ENCODE measurements at places on chromosomes 3 and 15. TPM values are rescaled to one million over a fixed set of nuclear protein-coding genes. Genes with fewer than 3 reads are reported as not detected.

DNA sequence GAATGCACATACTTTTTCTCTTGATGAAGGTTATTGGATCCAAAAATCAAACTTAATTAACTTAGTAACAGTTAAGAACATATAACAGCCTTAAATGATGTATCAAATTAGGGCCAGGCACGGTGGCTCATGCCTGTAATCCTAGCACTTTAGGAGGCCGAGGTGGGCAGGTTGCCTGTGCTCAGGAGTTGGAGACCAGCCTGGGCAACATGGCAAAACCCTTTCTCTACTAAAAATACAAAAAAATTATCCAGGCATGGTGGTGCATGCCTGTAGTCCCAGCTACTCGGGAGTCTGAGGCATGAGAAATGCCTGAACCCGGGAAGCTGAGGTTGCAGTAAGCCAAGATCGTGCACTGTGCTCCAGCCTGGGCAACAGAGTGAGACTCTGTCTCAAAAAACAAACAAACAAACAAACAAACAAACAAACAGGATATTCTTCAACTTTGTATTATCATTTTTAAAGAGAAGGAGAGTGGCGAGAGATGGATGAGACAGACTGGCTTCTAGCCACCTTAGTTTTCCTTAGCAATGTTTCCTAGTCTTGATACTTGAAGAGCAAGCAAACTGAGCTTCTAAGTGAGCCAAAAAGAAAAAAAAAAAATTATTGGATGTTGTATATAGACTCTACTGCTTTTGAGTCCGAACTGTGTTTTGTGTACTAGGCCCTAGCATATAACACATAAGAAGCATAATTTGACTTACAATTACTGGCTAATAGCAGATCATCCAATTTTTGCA is 13.8 kb downstream of the SPRED1 start:
- no peak for DNase-seq

DNA sequence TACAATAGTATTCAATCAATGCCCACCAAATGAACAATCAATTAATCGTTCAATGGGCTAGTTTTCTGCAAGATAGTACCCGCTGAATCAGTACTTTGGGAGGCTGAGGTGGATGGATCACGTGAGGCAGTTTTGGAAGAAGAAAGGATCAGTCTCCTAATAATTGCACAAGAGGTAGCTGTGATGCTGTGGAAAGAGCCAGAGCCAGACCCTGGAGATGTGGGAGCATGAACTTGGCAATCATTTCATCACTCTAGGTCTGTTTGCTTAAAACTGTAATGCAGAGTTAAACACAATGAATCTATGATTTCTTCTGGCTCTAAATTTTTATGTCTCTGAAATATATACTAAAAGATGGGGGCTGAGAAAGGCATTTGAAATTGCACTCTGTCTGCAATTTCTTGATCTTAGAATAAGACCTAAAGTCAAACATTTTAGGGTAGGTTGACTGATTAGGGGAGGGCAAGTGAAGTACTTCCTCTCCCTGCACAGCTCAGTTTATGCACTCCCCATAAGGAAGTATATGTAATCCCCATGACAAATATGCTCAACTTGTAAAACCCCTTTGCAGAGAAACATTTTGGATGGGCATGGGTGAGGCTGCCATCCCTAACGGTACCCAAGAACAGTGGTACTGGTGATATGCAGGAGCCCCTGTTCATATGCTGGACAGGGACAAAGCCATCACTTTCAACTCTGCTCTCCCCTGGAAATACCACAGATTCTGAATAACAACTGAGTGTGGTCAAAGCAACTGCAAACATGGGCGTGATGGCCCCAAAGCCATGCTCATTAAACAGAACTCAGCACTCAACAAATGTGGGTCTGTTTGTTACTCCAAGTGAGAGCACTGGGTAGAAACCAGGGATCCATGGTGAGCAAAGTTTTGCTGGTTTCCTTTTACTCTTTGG is 28.6 kb upstream of the SPATA12 start:
- no peak for DNase-seq

- DNase-seq, result no peak
Observed at GRCh38 chr15:39914977-39915376, 5.1 kb downstream of the GPR176 start.

- DNase-seq, result no peak
Observed at GRCh38 chr15:96312641-96313335, 17.7 kb upstream of the NR2F2 start.

DNA sequence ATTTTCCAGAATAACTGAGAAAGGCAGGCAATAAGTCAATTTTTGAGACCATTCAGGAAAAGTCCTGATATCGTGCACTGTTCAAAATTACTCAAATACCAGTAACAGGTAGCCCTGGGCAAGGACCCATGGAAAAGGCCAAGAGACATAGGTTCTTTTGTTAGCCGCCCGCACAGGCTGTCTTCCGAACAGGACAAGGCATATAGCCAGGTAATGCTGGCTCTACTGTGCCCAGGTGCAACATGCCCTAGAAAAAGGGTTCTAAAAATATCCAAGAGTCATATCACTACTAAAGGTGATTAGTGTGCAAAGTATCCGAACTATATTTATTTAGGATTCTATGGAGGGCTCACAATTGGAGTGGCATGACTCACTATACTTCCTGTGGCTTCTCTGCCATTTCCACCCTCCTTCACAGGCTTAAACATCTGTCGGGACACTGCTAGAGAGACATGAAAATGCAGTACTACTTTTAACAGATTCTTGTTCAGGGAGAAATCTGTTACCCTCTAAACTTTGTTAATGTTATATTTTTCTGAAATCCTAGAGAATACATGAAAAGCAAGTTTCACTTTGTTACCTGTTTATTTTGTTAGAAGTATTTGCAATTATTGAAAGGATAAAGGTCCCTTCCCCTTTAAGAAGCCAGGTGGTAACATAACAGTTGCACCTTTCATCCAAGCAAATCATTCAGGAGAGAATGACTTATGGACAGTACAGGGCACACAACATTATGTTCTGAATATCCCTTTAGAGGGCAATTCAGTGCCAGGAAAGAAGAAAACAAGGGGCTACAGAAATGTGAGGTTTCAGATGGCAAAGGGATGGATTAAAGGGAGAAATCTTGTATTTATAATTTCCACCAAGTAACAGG is 293.3 kb upstream of the THBS1 start:
- no peak for DNase-seq

DNA sequence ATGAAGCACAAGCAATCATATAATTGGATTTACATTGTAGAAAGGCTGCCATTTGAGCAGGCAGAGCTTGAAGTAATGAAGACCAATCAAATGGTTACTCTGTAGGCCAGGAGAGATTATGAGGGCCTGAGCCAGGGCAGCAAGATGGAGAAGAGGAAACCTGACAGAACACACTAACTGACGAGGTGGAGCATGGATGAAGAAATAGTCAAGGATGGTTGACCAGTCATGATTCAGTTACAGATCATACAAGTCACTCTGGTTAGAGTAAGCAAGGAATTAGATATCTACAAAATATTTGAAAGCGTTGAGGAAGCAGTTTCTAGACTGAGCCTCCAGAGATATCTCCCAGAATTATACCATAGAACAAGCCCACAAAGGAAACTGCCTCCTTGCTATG is 101.8 kb upstream of the THSD4 start:
- no peak for DNase-seq

GRCh38 chr15:83838763-83839162 is 184.8 kb downstream of the ADAMTSL3 start:
- no peak for DNase-seq

- no peak for DNase-seq
Observed at GRCh38 chr3:120451272-120451761, 525 bp upstream of the FSTL1 start.

- no peak for DNase-seq
Observed at GRCh38 chr3:115270849-115271248, 123.8 kb upstream of the ZBTB20 start.

DNA sequence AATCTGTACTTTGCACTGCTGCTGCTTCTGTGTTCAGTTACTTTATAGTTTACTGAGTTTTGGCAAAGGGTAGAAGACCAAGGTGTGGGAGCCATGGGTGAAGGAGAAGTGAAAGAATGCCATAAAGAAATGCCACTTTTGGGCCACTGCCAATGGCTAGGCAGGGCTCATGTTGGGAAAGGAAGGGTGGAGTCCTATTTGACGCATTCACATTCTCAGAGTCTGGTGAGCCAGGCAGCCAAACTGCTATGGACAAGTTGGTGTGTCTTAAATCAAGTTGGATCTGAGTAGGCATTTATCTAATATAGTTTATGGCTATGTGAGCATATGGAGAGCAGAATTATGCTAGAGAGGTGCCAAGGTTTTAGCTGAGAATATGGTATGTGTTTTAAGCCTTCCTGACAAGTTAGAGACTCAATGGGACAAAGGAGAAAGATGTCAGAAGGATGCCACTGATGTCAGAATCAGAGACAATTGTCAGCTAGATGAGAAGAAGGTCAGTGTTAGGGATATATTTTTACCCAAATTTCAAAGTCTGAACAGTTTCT is 296.1 kb downstream of the AGBL1 start:
- no peak for DNase-seq

GRCh38 chr15:88913017-88913849 is at the start of gene MFGE8:
MFGE8 (minus strand) TSS chr15:88913379; CDS start chr15:88913319, 60 bp downstream.
- DNase-seq, result peak; percentile 70

- DNase-seq, result no peak
Observed at GRCh38 chr3:61110576-61110975, 140.7 kb downstream of the FHIT start.

DNA sequence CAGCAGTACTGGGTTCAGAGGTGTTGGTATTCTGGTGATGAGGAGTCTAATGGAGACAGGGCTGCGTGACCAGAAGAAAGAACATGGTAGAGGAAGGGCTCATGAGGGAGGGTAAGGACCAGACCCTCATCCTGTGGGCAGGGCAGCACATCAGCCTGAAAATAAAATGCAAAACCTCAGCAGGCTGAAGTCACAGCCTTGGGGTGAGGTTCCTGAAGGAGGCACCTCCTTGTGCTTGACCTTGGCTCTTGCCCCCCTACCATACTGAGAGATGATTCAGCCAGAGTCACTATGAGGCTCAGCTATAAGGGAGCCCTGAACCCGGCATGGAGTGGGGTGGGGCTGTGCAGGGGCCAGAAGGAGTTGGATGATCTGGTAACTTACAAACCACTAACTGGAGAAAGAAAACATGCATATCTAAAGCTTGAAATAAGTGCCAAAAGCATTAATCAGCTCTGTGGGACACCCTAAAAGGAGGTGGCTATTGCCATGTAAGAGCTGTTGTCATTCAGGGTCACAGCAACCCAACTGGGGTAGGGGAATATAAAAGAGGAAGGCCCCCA is 60.2 kb downstream of the CORO2B start:
- no peak for DNase-seq

- no peak for DNase-seq
Observed at GRCh38 chr3:107958146-107958545, 132.7 kb downstream of the CD47 start.

DNA sequence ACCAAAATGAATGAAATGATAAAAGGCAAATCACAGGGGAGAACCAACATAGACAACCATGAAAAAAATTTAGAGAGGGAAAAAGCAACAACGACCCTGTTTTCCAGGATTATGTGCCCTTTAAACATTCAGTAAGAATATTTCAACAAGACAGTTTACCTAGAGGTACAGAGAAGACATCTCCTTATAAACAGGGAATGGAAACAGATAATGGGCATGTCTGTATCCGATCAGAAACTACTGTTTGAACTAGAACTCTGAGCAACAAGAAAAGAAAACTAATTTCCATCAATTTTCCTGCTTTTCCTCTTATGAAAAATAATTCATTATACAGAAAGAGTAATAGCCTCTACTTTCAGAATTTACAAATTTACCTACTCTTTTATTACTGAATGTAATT is 39.3 kb downstream of the DLG1 start:
- DNase-seq, result no peak

- no peak for DNase-seq
Observed at GRCh38 chr15:65896236-65896635, 26.9 kb downstream of the RAB11A start.

GRCh38 chr15:25177955-25178801 is 223.4 kb downstream of the SNRPN start:
- DNase-seq, result no peak

DNA sequence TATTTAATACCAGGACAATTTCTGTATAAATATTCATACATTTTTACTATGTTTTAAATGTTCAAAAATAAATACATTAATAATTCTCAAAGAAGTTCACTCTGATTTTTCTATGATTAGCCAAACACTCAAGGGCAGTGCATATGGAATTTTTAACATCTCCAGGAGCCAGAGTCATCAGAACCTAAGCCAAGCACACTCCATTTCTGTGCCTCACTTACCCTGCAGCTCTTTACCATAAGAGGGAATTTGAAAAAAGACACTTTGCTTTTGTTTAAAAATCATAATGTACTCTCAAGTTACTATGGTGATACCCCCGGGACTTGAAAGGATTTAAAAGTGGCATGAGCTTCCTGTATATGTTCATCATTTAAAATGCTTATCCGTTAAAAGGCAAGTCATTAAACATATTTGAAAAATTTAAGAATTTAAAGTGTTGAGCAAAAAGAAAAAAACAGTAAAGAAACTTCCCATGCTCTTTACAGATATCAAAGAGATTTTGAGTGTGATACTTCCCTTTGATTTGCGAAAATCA is 747.4 kb upstream of the NECTIN3 start:
- no peak for DNase-seq

DNA sequence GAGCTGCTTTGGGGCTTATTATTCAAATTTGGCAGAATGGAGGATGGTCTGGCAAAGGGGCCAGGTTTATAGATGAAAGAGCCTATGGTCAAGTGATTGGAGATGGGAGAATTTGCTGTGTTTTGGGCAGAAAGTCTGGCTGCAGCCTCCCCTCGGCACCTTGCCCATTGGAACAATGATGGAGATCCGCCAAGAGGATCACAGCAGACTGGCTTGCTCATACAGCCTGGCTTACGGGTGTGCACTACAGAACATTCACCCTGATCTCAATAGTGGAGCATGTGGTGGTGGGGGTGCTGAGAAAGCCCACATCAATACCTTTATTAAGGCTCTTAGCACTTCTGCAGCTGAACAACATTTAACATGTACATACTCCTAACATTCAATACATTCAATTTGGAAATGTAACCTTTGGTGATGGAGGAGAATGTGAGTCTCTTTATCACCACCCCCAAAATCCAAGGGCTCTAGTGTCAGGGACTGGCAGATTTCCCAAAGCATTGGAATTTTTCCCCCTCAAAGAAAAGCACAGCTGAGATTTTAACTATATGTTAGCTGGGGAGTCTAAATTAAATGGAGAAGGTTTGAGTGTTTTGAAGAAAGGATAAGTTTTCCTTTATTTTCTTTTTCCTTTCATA is 118.4 kb upstream of the TMC3 start:
- no peak for DNase-seq

Gene FAM81A
- 3.8 TPM for total RNA-seq

Gene NTRK3
- total RNA-seq, result not detected

Gene MFAP1
- 22.1 TPM for total RNA-seq

Gene FAH
- total RNA-seq, result 3.2 TPM

Gene SLC27A2
- 0.49 TPM for total RNA-seq

Gene PP2D1
- not detected for total RNA-seq

Measured in B cell (primary cell).